ENCODE measurements at places on chromosomes 4 and X.

- DNase-seq = no peak
Measured at GRCh38 chr4:110452546-110452945, 23.4 kb upstream of the ENPEP start.

- DNase-seq = no peak
Measured at GRCh38 chrX:17613979-17614588, 123.2 kb upstream of the SCML1 start.

GRCh38 chrX:154051201-154051810 lies 31.6 kb upstream of the IRAK1 start:
- no peak for DNase-seq

DNA sequence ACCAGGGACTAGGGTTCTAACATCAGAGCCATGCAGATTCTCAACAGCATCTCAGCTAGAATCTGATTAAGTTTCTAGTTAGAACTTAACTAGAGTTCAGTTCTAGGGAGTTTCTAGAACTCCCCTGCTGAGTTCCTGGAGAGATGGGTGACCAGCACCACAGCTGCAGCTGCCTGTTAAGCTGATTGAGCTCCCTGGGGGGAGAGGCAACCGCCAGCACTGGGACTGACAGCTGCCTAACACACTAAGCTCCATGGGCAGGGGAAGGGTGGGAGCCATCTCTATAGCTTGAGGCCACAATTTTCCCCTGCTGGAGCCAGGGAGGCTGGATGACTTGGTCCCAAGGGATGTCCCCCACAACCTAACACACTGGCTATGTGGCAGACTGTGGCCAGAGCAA lies 84.2 kb downstream of the CHIC1 start:
- no peak for DNase-seq

DNA sequence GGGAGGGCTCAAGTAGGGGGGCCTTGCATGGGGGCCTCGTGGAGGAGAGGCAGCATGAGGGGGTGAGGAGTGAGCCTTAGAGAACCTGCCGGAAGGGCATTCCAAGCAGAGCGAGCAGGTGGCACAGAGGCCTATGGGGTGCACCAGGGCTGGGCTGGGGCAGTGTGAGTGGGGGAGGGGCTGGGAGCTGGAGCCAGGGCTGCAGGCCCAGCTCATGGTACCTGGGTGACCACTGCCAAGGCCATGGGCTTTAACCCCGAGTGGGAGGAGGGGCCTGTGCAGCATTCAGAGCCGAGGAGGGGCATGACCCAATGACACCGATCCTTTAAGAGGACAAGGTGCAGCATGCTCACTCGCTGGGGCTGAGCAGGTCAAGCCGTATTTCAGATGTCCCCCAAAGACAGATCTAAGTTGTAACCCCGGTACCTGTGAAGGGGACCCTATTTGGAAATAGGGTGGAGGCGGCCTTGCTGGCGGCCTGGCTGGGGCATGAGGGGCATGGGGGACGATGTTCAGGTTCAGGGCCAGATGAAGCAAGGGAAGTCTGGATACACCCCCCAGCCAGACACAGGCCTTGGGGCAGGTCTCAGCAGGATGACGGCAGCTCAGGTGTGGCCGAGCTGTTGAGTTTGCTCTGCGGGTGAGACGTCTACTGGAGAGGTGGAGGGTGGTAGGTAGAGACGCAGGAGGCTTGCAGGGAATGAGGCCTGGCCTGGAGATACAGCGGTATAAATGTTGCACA lies 137.0 kb downstream of the CPZ start:
- no peak for DNase-seq

- DNase-seq = no peak
Measured at GRCh38 chr4:106301393-106302061, 14.5 kb downstream of the TBCK start.

- DNase-seq = no peak
Measured at GRCh38 chr4:120003193-120003592, 63.5 kb downstream of the MAD2L1 start.

DNA sequence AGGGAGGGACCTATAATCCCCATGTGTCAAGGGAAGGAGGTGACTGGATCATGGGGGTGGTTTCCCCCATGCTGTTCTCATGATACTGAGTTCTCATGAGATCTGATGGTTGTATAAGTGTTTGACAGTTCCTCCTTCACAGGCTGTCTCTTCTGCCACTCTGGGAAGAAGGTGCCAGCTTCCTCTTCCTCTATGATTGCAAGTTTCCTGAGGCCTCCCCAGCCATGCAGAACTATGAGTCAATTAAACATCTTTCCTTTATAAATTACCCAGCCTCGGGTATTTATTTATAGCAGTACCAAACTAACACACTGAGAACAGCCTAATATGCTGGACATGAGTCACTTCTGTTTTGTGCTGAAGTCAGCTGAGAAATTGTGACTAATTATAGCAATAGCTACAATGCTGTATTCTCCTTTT lies 656.9 kb upstream of the CPEB2 start:
- DNase-seq = no peak

GRCh38 chrX:153401133-153401764 lies at the start of gene PNMA6E:
Gene PNMA6E (minus strand): TSS chrX:153401350. CDS start chrX:153398849, 2,501 bp downstream.
- no peak for DNase-seq

DNA sequence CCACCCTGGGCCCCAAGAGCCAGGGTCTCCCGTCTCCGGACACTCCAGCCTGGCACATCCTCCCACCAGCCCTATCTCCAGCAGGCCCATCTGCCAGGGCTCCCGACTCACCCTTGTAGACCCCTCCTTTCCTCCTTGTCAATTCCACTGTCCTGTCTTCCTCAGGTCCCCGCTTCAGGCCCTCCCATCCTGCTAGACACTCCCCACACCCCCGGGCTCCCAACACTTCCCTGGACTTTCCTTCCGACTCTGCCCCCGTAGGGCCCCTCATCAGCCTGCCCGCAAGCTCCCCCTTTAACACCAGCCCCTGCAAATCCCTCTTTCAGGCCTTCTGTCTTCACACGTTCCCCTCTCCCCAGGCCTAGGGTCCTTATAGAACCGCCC lies 1.1 kb downstream of the PRAF2 start:
- DNase-seq = no peak

- no peak for DNase-seq
Measured at GRCh38 chrX:78199851-78200250, 60.4 kb upstream of the TAF9B start.

DNA sequence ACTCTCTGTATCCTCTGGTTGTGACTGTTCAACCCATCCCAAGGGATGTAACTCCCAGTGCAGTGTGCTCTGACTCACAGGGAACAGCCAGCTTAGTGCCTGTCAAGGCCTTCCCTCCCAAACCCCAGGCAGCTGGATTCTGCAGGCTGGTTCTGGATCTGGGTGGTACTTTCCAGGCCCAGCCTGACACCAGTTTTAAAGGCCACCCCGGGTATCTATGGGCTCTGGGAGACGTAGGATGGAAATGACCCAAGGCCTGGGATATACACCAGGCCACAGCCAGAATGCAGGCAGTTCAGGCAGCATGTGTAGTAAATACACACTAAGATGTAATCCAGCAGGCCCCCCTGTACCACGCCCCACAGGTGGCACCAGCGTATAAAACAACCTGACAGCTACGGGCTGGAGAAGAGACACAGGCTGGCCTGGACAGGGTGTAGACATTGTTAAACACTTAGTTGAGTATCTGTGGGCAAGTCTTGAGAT lies 64.2 kb downstream of the SPINK2 start:
- DNase-seq = no peak

DNA sequence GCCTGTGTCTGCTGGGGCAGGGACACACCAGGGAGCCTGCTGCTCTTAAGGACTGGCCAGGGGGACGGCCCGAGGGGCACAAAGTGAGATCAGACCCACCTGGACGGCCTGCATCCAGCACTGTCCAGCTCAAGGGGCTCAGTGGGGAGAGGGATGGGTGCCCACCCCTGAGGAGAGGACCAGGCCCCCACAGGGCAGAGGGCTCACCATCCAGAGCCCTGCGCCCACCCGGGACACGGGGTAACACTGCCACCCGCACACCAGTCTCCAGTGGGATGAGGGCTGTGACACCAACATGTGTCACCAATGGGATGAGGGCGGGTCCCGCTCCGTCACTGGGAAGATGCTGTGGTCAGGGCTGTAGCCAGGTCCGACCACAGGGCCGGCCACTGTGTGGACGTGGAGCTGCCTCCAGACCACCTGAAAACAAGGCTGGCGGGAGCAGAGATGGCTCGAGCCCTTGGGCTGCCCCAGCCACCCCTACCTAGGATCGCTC lies 13.2 kb downstream of the DGKQ start:
- no peak for DNase-seq

DNA sequence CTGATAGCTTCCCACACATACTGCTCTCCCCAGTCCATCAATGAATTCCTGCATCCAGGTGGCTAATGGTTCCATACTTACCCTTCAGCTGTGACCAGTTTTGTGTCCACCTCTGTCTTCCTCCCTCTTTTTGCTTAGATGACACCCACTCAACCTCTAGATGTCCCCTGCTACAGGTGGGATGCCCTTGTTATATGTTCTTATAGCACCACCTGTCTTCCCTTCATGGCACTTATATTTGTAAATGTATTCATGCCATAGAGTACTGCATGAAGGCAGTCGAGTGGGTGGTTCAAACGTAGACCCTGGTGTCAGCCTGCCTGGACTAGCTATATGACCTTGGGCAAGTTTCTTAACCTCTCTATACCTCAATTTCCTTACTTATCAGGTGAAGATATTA lies 6.5 kb upstream of the USP46 start:
- no peak for DNase-seq

DNA sequence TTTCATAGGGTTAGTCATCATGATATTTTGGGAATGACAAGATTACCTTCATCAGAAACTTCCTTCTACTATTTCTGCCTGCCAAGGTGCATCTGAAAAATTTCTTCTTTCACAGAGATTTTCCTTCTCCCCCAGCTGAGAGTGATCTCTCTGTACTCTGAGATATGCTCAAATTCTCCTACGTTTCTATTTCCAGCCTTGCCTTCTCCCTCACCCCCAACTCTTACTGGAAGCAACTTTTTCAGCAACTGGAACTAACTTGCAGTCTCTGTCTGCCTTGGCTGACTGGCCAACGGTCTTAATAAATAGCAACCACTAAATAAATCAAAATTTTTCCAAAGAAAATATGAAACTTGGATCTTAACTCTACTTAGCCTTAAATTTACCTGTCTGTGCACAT lies 122.3 kb downstream of the MAML3 start:
- no peak for DNase-seq

DNA sequence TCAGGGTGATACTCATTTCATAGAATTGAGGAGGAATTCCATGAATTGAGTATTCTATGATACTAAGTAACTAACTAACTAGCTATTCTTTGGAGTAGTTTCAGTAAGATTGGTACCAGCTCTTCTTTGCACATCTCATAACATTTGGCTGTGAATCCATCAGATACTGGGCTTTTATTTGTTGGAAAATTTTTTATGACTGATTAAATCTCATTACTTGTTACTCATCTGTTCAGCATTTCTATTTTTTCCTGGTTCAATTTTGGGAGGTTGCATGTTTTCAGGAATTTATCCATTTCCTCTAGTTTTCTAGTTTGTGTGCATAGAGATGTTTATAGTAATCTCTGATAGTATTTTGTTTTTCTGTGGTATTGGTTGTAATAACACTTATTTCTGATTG lies 70.8 kb upstream of the FREM3 start:
- no peak for DNase-seq

DNA sequence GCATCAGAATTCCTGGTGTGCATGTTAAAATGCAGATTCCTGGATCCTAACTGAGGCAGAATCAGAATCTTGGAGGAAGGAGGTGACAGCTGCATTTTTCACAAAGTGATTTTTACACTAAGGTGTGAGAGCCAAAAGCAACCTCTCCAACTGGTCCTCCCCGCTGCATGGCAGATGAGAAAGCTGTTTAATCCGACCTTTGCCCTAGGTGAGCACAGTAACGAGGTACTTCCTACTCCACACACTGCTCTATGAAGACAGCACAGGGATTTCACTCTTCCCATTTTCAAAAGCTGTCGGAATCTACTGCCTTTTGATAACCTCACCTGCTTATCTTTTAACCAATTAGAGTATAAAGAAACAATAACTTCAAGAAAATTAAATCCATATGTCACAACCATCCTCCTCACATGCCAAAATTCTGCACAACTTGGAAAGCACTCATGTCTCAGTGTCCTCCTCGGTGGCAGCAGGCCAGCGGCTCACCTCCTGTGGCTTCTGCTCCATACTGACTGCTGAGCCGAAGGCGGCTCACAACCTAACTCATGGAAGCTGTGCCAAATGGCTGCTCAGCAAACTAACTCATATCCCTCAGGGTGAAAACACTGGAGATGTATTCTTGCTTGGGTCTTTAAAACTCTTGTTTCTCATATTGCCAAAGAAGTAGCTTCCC lies 3.6 kb downstream of the CASP6 start:
- DNase-seq = no peak

- DNase-seq = no peak
Measured at GRCh38 chr4:165592386-165592785, 213.6 kb downstream of the CPE start.

DNA sequence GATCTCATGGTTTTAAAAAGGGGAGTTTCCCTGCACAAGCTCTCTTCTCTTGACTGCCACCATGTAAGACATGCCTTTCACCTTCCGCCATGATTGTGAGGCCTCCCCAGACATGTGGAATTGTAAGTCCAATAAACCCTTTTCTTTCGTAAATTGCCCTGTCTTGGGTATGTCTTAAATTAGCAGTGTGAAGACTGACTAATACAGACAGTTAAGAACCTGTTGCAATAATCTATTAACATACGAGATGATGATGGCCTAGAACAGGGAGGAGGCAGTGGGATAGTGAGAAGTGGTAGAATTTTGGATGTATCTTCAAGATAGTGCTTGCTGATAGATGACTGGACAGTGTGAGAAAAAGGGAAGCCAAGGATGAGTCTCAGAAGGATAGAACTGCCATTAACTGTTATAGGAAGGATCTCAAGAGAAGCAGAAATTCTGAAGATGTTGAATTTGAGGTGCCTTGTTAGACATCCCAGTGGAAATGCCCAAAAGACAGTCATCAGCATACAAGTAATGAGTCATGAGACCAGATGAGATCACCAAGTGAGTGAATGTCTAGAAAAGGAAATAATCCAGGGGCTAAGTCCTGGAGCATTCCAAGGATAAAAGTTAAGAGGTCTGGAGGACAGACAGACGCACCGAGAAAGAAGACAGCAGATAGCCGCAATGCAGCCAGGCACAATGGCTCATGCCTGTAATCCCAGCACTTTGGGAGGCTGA lies 38.8 kb upstream of the UGDH start:
- DNase-seq = no peak

GRCh38 chr4:45284400-45285085 lies 558.2 kb upstream of the GNPDA2 start:
- DNase-seq = peak; percentile 18

GRCh38 chr4:17082186-17082585 lies 183.7 kb upstream of the LDB2 start:
- no peak for DNase-seq

GRCh38 chr4:7987148-7987989 lies 47.7 kb upstream of the AFAP1 start:
- no peak for DNase-seq

DNA sequence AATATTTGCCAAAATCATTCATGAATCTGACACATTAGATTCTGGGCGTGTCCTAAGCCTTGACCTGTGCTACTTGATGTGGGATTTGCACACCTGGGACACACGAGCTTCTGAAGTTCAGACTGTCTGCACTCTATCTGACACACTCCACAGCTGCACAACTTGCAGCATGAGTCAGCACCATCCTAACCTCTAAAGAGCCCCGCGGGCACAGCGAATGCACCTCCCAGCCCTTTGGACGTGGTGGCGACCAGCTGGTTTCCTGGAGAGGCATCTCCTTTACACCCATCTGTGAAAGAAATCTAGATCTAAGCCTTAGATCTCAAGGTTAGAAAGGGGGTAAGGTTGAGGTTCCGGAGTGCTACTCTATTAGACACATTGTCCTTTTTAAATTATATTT lies 69.2 kb downstream of the SORBS2 start:
- DNase-seq = no peak
